ENCODE measurements at places on chromosomes 13 and 19.

DNA sequence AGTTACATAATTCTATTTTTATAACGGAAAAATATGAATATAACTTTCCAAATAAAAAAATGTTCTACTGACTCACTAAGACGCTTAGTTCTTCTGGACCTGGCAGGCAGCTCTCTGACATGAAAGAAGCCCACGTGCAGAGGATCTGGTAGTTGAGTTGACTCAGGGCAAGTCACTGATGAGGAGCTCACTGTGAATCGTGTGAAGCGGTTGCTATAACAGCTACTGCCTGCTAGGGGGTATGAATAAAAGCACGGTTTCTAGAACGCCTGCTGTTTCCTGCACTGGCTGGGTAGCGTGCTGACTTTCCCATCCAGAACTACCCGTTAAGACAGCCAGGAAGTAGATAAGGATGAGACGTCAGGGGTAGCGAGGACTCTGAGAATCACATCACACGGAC, 54.7 kb upstream of the WASF3 start:
- DNase-seq: no peak

DNA sequence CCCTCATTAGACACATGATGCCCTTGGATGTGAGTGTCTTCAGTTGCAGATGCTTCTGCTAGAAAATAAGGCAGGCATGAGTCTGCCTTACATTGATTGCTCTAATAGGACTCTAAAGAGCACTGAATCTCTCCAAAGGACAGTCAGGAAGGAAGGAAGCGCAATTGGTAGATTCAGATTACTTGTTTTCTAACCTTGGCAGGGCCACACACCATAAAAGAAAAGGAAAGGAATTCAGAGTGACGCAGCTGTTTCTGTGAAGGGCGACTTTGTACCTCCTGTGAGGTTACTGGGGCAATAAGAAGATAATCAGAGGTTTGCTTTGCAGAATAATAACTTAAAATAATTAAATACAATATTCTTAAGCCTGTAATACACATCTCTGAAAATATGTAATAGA, 48.0 kb downstream of the FRY start:
- DNase-seq: no peak

DNA sequence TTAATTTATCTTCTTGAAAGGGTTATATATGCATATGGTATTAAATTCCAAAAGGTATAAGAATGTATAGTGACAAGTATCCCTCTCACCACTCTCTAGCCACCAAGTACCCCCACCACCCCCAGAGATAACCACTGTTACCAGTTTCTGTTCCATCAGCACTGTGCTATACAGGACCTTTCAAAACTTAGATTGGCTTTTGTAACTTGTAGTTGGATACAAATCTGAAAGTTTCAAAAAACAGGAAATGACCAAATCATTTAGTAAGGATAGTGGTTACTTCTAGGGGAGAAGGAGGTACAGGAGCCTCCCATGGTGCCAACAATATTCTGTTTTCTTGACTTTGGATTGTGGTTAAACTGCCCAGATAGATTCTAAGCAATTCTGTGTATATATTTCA, 56.7 kb downstream of the AKAP11 start:
- no peak for DNase-seq

DNA sequence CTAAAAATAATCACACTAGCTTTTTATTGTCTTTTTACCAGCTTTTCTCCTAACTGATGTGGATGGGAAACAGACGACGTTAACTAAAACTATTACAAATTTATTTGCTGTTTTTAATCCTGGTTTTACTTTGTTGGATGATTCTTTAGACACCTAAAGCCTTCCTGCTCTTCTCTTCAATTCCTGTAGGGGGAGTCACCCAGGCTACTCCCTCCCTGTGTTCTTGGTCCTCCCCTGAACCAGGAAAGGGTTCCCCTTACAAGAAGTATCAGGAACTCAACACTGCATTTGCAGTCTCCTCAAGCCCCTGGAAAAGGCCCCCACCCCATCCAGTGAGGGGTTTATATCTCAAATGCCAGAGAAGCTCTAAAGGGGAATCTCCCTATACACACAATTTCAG, 206.1 kb downstream of the SUCLA2 start:
- no peak for DNase-seq

- DNase-seq: no peak
Measured at GRCh38 chr13:32824675-32825074, 191.5 kb upstream of the KL start.

GRCh38 chr19:32868206-32868950, 1.2 kb downstream of the SLC7A9 start:
- DNase-seq: no peak

DNA sequence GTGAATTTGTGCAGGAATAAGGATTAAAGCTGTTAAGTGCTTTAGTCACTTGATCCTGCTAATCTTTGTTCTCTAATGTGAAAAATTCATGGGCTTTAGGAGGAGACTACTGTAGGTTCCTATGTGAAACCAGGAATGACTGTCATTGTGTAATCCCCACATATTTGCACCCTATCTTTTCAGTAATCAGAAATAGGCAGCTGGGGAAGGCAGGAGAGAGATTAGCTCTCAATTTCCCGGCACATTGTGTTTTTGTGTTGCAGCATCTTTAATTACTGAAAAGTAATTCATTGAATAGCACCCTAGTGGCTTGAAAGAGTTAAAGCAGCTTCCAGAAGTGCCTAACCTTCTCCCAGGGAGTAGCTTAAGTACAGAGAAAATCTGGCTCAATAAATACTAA, 282.9 kb downstream of the OLFM4 start:
- DNase-seq: no peak

Data from NCI-H187 treated with DMSO at 0.1 percent for 48 hours (cell line).